ENCODE measurements at places on chromosomes 2 and 18.

DNA sequence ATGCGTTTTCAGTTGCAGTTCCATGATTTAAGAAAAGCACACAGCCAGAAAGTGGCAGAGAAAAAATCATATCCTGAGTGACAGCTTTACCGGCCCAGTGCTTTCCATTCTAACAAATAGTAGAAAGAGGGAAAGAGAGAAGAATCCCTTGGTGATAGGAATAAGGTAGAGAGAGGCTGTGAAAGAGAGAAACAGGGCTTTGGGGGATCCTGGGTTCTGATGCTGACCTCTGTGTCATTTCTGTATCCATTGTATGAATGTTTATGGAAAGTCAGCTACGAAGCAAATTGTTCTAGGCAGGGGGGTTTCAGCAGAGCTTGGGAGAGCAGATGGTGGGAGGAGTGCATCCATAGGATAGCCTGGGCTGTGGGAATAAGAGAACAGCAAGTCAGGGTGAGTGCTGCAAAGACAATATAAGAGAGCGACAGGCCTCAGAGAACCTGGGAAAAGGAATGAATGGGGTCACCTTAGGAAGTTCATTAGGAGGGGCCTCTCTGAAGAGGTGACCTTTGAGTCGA is 203.4 kb upstream of the TNP1 start:
- DNase-seq = no peak

GRCh38 chr2:12094134-12094533 is 347.7 kb downstream of the LPIN1 start:
- DNase-seq = no peak

GRCh38 chr2:208978946-208979345 is 444.9 kb upstream of the MAP2 start:
- no peak for DNase-seq

DNA sequence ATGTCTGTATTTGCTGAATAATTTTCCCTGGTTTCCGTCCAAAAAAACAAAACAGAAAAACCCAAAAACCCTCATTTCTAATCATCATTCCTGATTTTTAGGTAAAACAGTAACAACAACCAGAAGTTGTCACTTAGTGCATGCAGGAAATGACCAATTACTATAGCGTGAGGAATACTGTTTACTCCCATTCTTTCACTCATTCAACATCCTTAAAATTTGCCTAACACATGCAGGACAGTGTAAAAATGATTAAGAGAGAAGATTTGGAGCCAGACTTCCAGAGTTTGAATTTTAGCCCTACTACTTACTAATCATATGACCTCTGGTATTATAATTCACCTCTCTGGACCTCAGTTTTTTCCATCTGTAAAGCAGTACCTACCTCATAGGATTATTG is 83.1 kb downstream of the FIGN start:
- no peak for DNase-seq

GRCh38 chr2:8215982-8216381 is 465.9 kb upstream of the ID2 start:
- DNase-seq = no peak

DNA sequence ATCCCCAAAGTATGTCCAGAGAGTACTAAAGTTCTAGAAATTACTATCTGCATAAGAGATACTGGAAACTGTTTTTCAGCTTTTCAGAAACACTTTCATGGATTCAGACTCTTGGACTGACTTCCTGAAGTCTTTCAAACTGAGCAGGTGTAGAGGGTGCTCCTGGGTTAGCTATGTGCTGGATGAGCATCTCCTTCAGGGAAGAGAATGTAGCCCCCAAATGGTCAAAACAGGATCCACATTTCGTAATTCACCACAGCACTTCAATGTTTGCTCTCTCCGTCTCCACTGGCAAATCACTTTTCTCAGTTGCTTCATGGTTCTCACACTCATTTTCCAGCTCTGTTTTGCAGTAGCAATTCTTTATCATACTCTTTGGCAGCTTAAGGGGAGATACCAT is 23.2 kb upstream of the SATB2 start:
- DNase-seq = no peak

DNA sequence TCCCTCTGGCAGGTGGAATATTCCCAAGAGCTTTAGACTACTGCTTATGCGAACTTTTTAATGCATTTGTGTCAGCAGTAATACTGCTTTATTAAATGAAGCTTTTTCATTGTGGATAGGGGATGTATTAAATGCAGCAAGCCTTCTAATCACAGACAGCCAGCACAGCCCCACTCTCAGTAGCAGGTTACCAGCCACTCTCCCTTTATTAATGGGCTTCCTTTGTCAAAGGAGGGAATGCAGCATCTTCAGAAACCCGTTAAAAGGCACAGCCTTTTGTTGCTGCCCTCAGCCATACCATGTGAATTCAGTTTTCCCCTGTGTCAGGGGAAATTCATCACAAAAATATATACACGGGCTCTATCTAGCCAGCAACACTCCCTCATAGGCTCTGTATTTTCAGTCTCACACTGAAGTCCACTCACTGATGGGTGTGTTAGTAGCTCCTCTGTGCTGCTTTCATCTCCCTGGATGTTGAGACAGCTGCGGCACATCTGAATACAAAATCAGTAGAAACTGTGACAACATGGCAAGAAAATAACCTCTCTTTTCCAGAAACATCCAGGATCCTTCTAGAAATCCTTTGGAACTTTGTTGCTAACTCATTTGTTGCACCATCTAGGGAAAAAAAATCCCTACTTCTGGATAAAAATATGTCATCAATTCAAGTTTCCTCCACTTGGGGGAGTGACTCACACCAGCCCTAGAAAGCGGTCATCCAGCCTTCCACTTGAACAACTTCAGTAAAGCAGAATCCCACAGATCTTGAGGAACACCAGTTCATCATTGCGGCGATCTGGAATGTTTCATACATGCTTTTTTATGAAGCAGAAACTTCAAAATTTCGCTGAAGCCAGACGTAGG is 48.4 kb downstream of the LRRTM1 start:
- no peak for DNase-seq

DNA sequence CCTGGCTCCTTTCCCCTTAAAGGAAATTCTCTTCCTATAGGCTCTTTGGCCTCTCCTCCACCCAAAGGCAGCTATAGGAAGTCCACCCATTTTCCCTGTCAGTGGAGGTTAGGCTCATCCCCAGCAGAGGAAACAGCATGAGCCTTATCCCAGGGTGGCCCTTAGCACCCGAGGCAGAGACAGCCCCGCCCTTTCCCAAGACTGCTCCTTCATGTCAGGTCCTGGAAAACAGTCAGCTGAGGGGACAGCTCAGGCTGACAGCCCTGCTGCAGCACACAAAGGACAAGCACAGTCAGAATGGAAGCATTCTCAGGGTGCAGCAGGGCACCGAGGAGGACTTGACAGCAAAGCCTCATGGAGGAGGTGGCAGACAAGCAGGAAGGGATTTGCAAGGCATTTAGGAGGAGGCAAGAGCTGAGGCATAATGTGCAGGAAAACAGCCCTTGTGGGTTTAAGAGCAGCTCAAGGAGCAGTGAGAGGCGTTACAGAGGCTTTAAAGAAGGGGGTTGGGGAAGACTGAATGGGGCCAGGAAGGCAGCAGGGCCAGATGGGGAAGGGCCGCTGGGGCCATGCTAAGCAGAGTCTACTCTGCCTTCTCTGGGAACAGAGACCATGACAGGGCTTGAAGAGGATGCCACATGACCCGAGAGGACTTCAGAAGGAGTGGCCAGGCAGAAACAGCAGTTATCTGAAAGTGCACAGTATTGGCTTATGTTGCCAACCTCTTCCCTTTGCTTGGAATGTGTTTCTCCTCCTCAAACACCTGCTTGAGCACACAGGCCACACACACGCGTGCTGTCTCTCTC is 216.6 kb downstream of the SH3BP4 start:
- DNase-seq = no peak

- no peak for DNase-seq
Measured at GRCh38 chr2:44200011-44200410, 31.3 kb downstream of the PPM1B start.

DNA sequence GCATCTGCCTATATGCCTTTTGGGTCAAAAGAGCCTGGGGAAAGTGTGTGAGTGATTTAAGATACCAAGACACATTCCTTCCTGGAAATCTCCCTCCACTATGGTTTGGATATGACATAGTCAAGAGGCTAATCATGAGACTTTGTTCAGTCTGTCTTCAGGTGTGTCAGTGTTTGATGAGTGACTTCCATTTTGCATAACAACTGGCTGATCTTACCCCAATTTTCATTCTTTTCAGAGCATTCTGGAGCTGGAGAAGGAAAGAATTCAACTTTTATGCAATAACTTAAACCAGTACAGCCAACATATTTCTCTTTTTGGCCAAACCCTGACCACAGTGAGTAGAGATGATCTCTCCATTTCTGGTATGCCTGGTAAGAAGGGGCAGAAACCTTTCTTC is 39.4 kb downstream of the SPC25 start:
- no peak for DNase-seq

GRCh38 chr2:123179526-123179925 is 845.6 kb upstream of the CNTNAP5 start:
- no peak for DNase-seq

- no peak for DNase-seq
Measured at GRCh38 chr2:168541858-168542257, 85.8 kb downstream of the CERS6 start.

- no peak for DNase-seq
Measured at GRCh38 chr18:59022167-59022945, 117.3 kb upstream of the SEC11C start.

DNA sequence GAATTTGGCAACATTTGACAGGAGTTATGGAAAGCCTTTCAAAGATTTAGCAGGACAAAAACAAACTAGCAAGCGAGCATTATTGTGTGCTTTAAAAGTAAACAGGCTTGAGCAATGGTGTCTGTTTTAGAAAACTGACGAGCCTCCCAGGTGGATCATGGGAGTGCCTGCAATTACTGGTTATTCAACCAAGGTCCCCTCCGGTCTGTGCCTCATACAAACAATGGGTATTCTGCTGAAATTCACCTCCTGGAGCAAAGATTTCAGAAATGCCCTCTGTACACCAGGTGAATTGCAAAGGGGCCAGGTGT is 22.4 kb downstream of the RTP5 start:
- DNase-seq = no peak

- DNase-seq = peak; percentile 58
Measured at GRCh38 chr2:216371721-216372702, at the start of gene MARCHF4. MARCHF4 (minus strand) TSS chr2:216372483; CDS start chr2:216370260, 2,223 bp downstream.

GRCh38 chr2:38886063-38886462 is 3.6 kb upstream of the ARHGEF33 start:
- no peak for DNase-seq

- DNase-seq = no peak
Measured at GRCh38 chr2:63654959-63655358, 66.2 kb downstream of the MDH1 start.

DNA sequence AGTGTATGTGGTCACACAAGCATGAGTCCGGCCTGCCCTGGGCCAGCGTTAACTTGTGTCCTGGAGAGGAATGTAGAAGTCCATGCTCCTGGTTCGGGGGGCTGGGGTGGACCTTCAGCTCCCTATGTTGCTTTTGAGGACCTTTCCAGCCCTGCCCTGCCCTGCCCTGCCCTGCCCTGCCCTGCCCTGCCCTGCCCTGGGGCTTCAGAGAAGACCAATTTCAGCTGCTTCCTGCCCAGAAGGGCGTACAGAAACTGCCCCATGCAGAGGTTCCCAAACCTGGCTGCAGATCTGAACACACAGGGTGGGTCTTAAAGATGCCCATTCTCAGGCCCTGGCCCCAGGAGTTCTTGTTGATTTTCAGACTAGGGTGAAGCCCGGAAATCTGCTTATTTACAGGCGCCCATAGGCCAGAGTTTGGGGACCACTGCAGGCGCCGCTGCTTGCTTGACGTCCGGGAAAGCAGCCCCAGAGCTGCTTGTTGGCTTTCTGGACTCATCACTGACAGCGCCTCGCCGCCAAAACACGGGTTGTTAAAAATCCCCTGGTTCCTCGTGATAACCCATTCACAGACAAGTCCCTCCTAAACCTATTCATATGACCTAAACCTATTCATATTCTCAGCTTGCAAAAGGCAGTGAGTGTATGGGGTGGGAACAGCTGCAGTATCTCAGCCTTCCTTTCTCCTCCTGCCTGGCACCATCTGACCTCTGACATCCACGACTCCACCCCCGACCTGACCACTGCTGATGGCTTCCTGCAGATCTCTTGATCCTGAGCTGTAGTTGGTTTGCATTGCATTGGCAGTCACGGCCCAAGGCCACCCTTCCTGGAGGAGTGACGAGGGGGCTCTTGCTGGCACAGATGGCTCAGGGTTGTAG is 198.3 kb downstream of the GLI2 start:
- DNase-seq = no peak

DNA sequence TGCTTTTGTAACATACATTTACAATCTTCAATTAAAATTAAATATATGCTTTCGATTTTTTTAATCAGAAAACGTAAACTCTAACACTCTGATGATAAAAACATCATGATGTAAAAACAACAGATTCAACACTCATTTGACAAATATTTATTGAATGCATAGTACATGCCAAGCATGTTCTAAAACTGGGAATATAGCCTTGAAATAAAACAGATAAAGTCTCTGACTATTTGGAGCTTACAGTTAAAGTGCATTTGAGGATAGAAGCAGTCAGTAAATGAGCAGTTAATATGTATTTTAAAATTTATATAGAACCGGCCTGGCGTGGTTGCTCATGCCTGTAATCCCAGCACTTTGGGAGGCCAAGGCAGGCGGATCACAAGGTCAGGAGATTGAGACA is 47.8 kb downstream of the TMX3 start:
- DNase-seq = no peak

GRCh38 chr18:25517881-25518715 is 166.1 kb upstream of the ZNF521 start:
- no peak for DNase-seq

DNA sequence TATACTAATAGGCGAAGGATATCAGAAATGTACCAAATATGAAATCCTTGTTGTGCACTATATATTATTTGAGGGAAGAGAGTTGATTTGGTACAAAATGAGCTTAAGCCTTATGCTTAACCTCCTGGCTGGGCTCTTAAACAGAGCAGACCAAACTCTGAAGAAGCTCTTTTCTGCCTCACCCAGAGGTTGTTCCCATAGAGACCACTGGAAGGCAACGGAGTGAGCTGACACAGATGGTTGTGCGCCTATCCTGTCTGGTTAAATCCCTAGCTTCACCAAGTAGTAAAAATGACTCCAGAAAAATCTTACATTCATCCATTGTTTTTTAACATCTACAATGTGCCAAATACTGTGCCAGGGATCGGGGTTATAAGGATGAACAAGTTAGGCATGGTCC is 55.9 kb upstream of the NOL4 start:
- no peak for DNase-seq

DNA sequence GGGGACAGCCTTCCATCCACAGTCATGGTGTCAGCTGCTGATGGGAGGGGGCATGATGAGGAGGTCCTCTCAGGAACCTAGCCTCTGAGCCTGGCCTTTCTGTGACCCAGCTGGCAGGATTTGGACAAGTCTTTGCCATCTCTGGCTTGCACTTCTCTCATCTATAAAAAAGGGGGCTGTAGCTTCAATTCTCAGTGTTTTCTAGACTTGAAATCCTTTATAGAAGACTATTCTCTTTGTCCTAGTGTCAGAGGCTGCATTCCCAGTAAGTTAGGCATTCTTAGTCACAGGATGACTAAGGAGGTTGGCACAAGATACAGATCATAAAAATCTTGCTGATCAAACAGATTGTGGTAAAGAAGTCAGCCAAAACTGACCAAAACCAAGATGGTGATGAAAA is 958.5 kb downstream of the CNTNAP5 start:
- DNase-seq = no peak

Measured in NCI-H1417 treated with DMSO at 0.1 percent for 48 hours (cell line).